Activated CD4-positive, alpha-beta T cell treated with anti-CD3 and anti-CD28 coated beads, Interleukin-2, Interleukin-4, amounts not matched to agents 100 ng/mL and 50 ng/mL, durations not matched to agents 16 hours and 8 hours (primary cell): ENCODE measurements at places on chromosomes 16 and 17.

GRCh38 chr17:28916302-28916934, 13.5 kb upstream of the DHRS13 start:
- peak; percentile 34 for DNase-seq

DNA sequence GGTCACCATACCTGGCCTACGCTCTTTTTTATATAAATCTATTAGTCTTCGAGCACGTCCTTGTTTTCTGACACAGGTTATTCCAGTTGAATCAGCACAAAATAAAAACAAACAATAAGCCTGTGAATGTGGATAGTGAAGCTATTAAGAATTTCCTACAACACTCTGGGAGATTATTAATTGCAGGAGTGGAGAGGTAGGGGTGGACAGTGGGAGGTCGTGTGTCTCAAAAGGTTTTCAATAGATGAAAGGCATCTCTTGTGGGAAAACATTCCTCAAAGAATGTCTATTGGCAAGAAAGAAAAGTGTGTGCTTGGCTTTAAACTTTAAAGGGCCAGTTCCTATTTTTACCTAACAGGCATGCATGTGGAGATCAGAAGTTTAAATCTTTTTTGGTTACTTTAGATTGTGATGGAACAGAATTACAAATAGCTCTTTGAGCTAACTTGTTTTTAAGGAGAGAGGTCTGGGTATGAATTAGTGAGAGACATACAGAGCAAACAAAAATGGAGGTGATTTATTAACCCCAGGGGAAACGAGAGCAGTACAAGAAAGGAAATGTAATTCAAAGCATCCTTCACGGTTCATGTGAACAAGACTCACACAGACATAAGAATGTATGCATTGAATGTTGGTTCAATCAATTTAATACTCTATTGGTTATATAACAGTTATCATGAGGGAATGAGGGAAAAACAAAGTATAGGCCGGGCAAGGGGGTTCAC, 9.0 kb downstream of the SMYD4 start:
- no peak for DNase-seq

DNA sequence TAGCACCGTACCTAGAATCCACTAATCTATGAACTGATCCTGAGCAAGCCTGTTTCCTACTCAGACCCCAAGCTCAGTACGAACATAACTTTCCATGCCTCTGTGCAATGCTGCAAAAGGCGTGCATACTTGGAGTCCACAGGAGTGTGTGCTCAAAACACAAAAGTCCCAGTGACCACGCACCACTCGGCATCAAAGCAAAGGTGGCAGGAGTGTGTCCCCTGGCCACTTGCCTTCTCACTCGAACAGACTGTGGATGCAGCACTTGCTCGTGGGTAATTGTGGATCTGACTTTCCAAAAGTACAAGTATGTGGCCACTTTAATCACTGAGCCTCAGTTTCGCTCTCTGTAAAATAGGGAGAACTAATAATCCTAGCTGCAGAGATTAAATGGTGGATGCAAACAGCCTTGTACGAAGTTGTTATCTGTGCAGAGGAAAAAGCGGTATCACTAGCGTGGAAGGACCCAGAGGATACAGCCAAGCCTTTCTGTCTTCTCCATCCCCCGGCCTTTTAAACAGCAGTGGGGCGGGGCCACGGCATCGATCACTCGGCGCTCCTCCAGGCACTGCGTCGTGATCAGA, 311 bp upstream of the KDM8 start:
- peak; percentile 91 for DNase-seq

DNA sequence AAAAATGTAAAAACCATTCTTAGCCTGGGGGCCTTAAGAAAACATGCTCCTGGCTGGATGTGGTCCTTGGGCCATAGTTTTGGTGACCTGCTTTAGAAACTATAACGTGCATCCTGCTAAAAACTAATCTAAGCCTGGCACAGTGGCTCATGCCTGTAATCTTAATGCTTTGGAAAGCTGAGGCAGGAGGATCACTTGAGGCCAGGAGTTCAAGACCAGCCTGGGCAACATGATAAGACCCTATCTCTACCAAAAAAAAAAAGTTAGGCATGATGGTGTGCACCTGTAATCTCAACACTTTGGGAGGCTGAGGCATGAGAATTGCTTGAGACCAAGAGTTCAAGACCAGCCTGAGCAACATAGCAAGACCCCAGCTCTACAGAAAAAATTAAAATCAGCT, 183.8 kb upstream of the CHMP6 start:
- no peak for DNase-seq

GRCh38 chr17:74520016-74520434, 11.2 kb downstream of the CD300LB start:
- DNase-seq = no peak

DNA sequence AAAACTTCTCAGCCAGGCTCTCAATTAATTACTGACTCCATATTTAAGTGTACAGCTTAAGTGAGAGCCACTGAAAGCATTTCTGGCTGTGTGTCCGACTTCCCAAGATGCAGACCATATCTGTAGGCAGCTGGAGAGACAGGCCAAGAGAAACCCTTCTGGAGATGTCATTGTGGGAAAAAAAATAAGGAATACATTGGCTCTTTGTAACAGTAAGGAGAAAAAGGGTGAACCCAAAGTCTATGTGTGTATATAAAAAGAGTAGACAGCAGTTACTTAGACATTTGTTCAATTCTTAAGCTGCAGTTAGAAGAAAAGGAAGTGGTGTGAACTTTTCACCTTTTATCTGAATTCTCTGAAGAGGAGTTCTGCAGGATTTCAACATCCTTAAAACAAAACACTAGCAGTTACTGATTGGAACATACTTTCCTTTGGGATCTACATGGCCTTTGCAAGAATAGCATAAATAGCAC, 21.7 kb downstream of the FAM117A start:
- no peak for DNase-seq

DNA sequence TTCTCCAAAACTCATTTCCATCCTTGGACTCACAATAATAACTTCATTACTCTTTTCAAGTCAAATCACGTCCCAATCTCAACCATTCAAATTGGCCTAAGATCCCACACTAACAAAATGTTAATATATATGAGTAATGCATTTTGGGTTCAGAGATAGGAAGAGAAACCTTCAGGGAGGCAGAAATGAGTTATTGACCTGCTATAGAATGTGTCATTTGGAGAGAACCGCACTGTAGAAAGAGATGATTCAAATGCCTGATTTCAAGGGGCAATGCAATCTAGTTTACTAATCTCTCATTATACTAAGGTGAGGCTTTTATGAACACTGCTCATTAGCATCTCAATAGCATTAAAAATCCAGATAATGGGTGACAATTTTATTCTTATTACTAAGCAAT, 1595.0 kb upstream of the GOT2 start:
- DNase-seq = no peak

DNA sequence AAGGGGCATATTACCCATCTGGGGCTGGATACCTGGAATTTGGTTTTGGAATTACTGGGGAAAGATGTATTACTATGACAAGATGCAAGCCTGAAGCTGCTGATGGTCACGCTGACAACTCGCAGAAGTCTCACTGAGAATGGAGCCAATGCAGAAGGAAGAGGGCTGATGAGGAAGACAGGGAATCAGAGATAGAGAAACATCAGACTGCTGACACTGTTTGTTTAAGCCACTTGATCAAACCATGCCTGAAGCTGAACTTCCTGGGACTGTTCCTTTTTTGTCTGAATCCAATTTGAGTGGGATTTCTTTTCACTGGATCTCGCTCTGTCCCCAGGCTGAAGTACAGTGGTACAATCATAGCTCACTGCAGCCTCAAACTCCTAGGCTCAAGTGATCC, 133.9 kb downstream of the GAS7 start:
- no peak for DNase-seq

- DNase-seq = peak; percentile 71
Observed at GRCh38 chr16:11245988-11246387, 10.0 kb downstream of the SOCS1 start.

GRCh38 chr17:7043497-7044198, at the start of gene SLC16A11:
TSS of gene SLC16A11 (minus strand) at chr17:7044092. CDS start at chr17:7043513, 579 bp downstream.
- no peak for DNase-seq

DNA sequence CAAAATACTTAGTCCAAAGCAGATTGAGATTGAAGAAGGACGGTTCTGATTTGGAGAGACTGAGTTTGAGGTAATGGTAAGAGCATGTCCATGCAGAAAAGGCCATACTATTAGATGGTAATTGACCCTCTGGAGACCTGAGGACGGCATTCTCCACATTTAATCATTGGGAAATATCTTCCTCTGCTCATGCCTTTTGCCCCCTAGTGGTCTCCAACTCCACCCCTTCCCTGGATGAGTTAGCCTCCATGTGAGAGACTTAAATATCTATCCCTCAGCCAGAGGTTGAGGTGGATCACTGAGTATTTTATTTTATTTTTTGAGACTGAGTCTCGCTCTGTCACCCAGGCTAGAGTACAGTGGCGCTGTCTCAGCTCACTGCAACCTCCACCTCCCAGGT, 10.4 kb upstream of the OR3A1 start:
- DNase-seq = no peak

GRCh38 chr16:64280317-64280716, 841.5 kb downstream of the CDH11 start:
- DNase-seq = no peak

DNA sequence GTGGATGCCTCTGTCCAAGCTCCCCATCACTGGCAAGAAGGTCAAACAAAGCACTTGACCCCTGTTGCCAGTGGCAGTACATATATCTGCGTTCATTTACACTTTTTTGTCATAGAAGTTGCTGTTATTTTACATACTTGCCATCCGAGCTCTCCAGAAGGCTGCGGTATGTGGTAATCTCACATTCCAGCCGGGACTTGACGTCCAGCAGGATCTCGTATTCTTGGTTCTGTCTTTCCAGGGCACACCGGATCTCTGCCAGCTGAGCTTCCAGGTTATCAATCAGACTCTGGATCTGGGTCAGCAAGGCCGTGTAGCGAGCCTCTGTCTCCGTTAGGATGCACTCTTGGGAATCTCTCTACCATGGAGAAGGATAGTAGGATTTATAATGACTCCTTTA, 6.6 kb downstream of the KRT39 start:
- no peak for DNase-seq

- DNase-seq = no peak
Observed at GRCh38 chr17:81052199-81052997, 17.4 kb downstream of the BAIAP2 start.

- peak; percentile 90 for DNase-seq
Observed at GRCh38 chr16:2003827-2004641, 5.6 kb downstream of the ZNF598 start.

GRCh38 chr17:79629548-79630049, 18.7 kb upstream of the RBFOX3 start:
- DNase-seq = no peak

DNA sequence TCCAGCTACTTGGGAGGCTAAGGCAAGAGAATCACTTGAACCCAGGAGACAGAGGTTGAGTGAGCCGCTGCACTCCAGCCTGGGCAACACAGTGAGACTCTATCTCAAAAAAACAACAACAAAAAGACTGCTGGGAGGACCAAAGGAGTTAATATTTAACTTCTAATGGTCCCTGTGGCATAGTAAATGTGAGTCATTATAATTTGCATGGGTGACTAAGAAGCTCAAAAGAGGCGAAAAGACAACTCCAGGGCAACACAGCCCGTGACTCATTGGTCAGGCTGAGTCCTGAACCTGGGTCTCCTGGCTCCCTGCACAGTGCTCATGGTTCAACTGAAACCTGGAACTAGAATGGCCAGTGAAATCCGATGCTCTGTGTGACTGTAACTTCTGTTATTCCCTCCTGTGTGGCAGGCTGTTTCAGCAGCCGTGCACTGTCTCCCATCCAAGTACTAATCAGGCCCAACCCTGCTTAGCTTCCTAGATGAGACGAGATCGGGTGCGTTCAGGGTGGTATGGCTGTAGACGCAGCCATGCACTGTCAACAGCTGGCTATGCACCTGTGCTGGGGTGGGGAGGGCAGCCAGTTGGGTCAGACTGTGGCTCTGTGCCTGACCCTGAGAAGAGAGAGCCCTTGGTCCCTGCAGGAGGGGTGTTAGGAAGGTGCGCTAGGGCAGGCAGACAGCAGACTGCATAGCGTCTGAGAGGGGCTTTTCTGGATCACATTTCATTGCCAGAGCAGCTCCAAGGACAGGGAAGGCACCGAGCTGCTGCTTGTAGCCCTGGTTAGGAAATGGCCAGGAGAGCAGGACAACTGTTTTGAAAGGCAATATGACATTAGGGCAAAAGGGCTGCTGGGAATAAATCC, 14.5 kb upstream of the GPRC5C start:
- DNase-seq = no peak

- no peak for DNase-seq
Observed at GRCh38 chr16:11051430-11051829, 107.1 kb downstream of the CLEC16A start.

DNA sequence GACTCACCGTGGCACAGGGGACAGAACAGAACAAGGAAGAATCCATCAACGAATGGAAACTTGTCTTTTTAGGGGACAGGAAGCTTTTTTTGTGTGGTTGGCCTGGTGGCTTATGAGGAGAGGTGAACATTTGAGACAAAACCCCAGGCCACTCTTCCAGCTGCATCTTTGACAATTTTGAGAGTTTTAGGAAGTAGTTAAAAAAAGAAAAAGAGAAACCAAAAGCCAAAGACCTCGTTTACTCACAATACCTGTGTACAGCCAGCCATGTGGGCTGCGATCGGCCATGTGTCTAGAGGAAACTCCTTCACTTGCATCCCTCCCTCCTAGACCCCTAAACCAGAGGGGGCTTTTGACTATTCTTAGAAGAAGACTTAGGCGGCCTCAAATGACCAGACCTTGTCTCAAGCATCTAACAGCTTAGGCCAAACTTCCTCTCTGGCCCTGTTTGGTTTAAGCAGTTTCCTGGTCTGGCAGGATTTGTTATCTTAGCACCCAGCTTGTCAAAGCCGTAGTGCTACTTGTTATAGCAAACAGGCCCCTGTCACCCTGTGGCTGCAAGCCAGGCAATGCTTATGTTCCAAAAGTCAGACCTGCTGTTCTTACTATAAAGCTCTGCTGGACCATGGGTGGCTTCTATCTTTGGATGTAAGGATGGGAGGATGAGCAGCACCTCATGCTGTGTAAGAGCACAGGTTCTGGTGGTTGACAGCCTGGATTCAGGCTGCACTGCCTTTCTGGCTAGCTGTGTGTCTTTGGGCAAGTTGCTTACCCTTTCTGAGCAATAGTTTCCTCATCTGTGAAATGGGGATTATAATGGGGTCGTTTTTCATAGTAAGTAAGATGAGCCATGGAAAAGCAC, 17.7 kb downstream of the KSR1 start:
- peak; percentile 89 for DNase-seq

GRCh38 chr17:67377488-67378453, 690 bp downstream of the PITPNC1 start:
- DNase-seq = peak; percentile 59

DNA sequence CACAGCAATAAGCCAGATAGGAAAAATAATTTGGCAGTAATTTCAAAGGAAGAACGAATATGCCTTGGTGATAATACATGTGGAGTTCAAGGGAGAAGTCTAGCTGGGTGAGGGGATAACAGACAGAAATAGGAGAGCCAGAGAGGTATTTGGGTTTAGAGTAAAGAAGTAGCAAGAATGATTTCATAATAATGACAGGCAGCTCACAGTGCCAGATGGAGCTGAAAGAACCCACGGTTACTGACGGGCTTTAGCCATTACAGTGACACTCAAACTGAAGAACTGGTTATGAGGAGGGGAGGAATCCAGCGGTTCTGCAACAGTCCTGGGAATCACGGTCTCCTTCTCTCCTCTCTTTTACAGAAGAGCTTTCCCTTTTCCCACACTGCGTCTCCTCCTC, 2.2 kb downstream of the OR4D1 start:
- DNase-seq = no peak

GRCh38 chr17:41537990-41538389, 9.9 kb upstream of the KRT19 start:
- no peak for DNase-seq

GRCh38 chr17:72922219-72922618, 170.3 kb downstream of the SLC39A11 start:
- no peak for DNase-seq
